ENCODE measurements at places on chromosomes 5 and 9.

GRCh38 chr5:118435131-118435530, 553.2 kb downstream of the DTWD2 start:
- DNase-seq, result no peak

GRCh38 chr5:147403651-147404640, 105.9 kb downstream of the DPYSL3 start:
- no peak for DNase-seq

DNA sequence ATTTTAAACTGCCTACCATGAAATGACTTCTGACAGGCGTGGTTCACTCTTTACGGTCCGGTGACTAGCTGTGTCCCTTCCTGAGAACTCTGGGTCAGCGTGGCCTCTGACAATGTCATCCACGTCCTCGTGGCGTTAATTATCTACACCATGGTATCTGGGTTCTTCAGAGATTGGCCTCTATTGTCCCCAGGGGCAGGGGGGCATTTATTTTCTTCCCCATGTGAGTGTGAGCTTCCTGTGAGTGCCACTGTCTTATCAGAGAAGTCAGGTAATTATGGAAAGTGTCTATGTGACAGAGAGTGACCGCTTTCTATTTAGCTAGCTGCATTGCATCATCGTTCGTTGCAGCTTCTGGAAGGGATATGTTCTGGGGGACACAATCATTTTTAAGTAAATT, 77.2 kb downstream of the FBXL7 start:
- DNase-seq, result no peak

GRCh38 chr5:140298183-140298601, 4.7 kb downstream of the PFDN1 start:
- DNase-seq, result no peak

GRCh38 chr9:84397822-84398221, 57.3 kb upstream of the SLC28A3 start:
- no peak for DNase-seq

DNA sequence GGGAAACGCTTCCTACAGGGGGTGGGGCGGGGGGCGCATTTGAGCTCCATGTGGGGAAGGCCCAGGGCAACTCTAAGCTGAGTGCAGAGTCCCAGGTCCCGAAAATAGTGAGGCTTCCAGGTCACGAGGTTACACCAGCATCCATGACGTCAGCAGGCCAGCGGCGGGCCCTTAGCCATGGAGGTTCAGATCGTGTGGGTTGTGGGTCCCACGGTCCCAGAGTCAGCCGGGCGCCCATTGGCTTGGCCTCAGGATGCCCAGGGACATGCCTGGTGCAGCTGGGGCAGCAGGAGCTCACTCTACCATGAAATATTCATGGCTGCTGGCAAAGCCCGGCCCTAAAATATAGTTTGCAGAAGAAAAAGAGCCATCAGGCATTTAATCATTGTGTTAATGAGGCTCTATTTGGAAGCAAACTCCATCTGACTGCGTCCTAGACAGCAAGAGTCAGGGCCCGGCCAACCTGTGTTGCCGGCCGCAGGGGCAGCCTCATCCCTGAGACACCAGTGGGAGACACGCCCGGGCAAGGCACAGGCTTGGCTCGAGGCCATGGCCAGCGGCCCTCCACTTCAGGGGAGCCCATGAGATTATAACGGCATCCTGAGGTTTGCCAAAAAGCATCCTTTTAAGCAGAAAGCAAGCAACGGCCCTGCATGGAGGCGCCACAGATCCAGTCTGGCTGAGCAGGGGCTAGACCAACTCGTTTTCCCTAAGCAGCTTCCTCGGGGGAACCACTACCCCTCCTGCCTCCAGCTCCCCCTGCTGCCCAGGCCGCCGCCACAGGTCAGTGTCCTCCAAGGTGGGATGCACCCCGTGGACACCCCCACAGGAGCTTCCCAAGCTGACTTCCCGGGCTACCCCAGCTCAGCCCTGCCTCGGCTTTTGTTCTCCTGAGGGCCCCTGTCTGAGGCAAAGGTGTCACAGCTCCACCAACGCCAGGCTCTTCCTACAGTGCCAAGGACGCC, 108.9 kb upstream of the PPP1R26 start:
- DNase-seq, result no peak

GRCh38 chr5:36644727-36645126, 38.3 kb downstream of the SLC1A3 start:
- DNase-seq, result no peak

GRCh38 chr9:37425298-37425752, 2.8 kb downstream of the GRHPR start:
- DNase-seq, result no peak

DNA sequence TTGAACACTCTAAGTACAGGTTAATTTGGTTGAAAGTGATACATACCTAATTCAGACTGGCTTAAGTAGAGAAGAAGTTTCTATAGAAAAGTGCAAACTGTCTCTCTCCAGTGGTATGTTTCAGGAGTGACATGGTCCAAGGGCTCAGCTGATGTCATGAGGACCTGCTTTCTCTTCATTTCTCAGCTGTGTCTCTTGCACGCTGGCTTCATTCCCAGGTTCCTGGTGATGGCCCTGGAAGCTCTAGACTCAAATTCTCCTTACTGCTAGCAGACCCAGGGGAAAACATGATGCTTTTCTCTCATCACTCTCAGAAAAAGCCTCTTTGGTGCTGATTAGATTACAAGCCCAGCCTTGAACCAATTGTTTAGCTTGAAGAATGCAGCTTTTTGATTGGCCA, 211.9 kb upstream of the CLINT1 start:
- DNase-seq, result no peak

DNA sequence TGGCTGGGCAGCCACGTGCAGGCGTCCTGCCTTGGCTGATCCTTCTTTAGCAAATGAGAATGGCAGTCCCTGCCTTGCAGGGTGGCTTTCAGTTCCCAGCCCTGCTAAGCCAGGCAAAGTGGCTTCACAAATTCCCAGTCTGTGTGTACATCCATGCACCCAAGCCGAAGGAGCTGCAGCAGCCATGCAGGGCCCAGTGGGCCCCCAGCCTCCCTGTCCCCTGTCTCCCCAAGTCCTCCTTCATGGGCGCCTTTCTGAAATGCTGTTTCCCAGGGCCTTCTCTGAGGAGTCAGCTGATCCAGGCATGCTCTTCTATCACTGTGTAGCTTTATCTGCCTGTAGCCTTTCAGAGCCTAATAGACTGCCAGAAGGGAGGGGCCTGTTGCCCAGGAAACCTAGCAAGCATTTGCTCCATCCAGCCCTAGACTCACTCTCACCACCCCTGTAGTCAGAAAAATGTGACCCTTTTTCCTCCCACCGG, 47.4 kb upstream of the SHC3 start:
- no peak for DNase-seq

GRCh38 chr9:83471241-83471640, 67.0 kb downstream of the FRMD3 start:
- no peak for DNase-seq

DNA sequence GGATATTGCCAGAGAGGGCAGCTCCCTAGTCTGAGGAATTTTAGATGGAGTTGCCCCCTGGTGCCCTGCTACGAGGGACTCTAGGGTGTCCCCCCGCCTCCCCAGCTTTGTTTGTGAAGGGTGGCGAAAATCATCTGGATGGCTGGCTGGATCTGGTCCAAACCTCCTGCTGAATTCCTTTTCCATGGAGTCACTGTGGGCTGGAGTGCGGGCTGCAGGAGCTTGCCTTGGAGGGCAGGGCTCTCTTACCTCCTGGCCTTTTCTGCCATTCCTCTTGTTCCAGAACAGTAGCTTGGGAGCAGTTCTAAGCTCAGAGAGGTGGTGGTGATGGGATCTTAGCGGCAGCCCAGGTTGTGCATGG, 2.1 kb downstream of the SYNPO start:
- no peak for DNase-seq

DNA sequence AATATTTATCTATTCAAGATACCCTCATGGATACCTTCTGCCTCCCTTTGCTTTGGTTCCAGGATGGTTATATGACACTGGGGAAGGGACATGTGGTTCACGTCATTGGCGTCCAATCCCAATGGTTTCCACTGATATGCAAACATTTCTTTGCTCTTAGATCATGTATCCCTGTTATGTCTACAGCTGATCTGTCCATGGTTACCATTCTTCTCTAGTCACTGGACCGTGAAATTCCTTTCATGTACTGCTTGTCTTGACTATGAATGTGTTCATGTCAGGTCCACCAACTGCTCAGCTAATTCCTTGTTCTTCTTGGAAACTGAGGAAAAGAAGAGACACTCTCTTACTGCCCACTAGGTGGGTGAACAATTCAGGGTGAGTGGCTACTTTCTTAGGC, 391.1 kb upstream of the ZNF608 start:
- no peak for DNase-seq

DNA sequence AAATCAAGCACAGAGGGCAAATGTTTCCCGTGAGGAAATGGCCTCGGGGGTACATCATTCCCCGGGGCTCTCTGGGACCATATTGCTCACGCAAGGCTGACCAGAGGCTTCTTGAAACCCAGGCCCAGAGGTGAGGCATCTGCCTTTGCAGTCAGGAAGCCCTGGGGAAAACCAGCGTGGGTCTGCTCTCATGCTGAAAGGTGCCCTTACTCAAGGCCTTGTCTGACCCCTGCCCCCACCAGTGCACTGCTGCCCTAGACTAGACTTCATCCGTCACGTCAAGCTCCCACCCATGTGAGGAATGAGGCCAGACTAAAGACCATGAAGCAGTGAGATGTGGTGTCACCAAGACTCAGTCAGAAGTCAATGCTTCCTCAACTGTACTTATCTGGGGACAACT, 66.1 kb downstream of the PAX5 start:
- DNase-seq, result no peak

GRCh38 chr5:147445090-147445489, 64.8 kb downstream of the DPYSL3 start:
- no peak for DNase-seq

GRCh38 chr9:88370346-88370745, 17.9 kb upstream of the SPIN1 start:
- no peak for DNase-seq

DNA sequence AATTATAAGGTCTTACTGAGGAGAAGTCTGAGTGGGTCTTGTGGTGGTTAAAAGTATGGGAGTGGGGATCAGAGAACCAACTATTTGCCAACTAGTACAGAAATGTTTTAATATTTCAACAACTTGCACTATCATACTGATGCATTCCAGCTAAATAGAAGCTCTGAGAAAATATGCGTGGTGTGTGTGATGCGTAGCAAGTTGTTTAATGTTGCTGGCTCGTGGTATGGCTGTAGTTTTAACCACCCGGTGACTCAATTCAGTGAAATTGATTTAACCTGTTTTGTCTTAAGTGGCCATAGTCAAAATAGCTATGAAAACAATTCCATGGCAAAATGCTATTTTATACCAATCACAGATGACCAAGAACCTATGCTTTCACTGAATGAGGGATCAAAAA, 176.5 kb upstream of the SLC24A2 start:
- DNase-seq, result no peak

DNA sequence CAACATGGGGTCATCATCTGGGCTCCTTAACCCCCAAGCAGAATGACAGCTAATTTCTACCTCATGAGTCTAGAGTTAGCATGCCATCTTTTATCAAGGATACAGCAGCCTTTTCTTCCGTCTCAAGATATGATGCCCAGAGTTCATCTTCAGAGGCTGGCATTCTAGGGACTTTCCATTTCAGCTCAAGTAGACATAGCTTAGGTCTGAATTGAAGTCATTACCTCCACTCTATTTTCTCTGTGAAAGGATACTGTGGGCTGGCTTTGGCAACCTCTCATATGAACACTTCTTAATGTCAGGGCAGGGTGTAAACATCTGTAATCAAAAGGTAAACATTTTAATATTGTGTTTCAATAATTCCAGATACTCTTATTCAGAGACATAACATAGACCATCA, 535.7 kb downstream of the MAT2B start:
- DNase-seq, result no peak

GRCh38 chr9:92266486-92266885, 27.0 kb downstream of the IARS1 start:
- DNase-seq, result no peak

GRCh38 chr9:19922476-19923118, 133.8 kb upstream of the SLC24A2 start:
- no peak for DNase-seq

GRCh38 chr5:72012906-72013305, 94.4 kb upstream of the MAP1B start:
- no peak for DNase-seq

DNA sequence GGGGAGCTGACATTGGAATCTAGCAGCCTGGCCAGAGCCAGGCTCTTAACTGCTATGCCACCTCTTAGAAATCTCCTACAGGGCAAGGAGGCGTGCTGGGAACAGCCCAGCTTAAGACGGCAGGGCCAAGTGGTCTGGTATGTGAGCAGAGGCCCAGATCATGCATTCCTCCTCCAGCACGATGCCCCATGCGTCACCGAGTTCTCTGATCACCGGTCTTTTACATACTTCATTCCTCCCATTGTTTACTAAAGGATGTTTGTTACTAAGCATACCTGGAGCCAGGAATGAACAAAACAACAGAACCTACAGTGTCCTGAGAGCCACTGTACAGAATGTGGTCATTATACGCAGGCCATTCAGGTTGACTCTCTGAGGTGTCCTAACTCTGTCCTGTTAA, 73.8 kb downstream of the TRIO start:
- DNase-seq, result no peak

DNA sequence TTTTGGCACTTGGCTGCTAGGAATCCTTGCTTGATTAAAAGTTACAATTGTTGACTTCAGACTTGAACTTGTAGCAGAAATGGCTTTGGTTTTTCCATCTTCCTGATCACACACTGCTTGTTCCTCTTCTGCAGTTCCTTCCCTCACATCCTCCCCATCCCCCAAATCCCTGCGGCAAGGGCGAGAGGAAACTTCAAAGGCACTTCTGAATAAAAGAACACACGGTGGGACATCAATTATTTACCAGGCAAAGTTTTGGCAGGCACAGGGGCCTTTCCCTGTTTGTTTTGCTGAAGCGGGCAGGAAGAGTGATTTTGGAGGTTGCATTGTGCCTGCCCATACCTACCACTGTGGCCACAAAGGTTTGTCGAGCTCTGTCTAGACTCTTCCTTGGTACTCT, 260.9 kb downstream of the KIF4B start:
- no peak for DNase-seq

GRCh38 chr9:104094534-104095015, 466 bp downstream of the SMC2 start:
- no peak for DNase-seq

DNA sequence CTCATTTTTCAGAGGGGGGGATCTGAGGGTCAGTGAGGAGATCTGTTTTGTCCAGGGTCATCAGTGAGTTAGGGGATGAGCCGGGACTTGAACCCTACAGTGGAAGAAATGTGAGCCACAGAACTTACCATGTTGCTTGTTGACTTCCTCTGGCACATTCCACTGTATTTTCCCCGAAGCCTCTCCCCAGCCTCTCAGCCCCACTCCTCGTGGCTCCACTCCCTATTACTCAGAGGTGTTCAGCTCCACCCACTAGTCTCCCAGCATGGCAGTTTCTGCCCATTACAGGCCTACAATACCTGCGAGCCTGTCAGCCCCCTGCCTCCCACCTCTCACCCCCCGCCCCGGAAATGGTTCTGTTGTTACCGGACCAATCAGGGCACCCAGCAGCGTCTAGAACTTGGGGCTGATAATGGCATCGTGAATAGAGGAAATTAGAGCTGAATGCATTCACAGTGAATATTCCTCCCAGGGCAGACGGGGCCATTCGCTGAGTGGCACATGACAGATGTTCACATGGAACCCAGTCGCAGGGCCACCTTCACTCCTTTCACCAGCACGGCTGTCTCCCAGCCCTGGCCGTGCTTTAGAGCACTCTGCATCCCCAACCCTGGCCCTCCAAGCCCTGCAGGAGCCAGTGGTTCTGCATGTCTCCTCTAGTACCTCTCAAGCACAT, 81.6 kb downstream of the KCNIP1 start:
- DNase-seq, result no peak

Data from stimulated activated CD8-positive, alpha-beta memory T cell treated with anti-CD3 and anti-CD28 coated beads, Interleukin-7, amount 100 ng/mL, for 24 hours (primary cell).